ENCODE measurements at places on chromosomes 11 and 22.
A peak's percentile ranks its signal among the peaks of the same experiment; 100 is the strongest.

- peak; percentile 69 for DNase-seq
Observed at GRCh38 chr22:43897751-43898261, 6.0 kb upstream of the PNPLA5 start.

GRCh38 chr22:40039482-40040115 is 44.8 kb downstream of the FAM83F start:
- no peak for DNase-seq

GRCh38 chr11:5390210-5390609 is 6.6 kb downstream of the OR51M1 start:
- DNase-seq = no peak

- no peak for DNase-seq
Observed at GRCh38 chr11:44729063-44729462, 2.3 kb downstream of the TSPAN18 start.

GRCh38 chr22:18060646-18061620 is 16.9 kb upstream of the PEX26 start:
- DNase-seq = peak; percentile 85

Data from EH (cell line).